ENCODE measurements at places on chromosomes 5 and 9.

GRCh38 chr5:78747705-78748359, 99.3 kb upstream of the LHFPL2 start:
- no peak for DNase-seq

DNA sequence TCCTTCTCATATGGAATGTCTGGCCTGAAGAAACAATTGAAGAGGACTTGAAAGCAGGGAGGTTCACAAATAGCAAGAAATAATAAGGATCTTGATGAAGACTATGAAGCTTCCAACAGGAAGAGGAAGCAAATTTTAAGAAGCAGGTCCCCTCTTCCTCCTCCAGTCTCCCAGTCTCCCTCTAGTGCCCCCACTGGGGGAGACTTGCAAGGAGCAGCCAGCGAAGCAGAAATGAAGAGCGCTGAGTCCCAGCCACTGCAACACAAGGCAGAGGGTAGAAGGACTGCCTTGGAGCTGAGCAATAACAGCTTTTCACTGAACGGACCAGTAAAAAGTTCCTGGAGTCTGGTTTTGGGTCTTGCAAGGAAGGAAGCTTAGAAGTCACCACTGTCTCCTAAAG, 32.6 kb upstream of the ACO1 start:
- no peak for DNase-seq

GRCh38 chr5:147223948-147224791, 10.7 kb upstream of the STK32A start:
- no peak for DNase-seq

DNA sequence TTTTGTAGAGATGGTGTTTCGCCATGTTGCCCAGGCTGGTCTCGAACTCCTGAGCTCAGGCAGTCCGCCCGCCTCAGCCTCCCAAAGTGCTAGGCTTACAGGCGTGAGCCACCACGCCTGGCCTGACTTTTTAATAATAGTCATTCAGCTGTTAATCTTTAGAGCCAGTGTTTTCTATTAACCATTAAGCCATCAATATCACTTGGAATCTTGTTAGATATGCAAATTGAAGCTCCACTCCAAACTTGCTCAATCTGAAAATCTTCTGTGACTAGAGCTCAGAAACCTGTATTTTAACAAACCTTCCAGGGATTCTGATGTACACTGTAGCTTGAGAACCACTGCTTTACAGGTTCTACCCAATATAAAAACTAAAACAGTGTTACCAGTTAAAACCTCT, 113.5 kb downstream of the CDC42SE2 start:
- no peak for DNase-seq

All from epithelial cell of proximal tubule (primary cell).